ENCODE measurements at places on chromosomes 5 and 9.

- DNase-seq = no peak
Measured at GRCh38 chr9:135536216-135536615, 9.7 kb upstream of the OBP2A start.

DNA sequence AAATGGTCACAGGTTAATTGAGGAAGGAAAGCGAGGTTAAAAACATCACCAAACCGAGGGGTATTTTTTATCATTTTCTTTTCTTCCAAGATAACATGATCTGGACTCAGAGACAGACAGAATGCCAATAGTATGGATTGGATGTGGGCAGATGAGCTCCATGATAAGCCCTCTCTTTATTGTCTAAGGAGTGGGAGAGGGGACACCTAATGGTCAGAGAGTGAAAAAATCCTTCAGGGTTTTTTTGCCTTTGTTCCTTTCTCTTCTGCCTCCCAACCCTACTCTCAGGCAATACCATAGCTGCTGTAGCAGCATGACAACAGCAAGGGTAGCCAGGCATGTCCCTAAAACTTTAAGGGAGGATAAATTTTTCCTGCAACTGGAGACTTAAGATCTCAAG is 94.7 kb downstream of the DIRAS2 start:
- DNase-seq = no peak

DNA sequence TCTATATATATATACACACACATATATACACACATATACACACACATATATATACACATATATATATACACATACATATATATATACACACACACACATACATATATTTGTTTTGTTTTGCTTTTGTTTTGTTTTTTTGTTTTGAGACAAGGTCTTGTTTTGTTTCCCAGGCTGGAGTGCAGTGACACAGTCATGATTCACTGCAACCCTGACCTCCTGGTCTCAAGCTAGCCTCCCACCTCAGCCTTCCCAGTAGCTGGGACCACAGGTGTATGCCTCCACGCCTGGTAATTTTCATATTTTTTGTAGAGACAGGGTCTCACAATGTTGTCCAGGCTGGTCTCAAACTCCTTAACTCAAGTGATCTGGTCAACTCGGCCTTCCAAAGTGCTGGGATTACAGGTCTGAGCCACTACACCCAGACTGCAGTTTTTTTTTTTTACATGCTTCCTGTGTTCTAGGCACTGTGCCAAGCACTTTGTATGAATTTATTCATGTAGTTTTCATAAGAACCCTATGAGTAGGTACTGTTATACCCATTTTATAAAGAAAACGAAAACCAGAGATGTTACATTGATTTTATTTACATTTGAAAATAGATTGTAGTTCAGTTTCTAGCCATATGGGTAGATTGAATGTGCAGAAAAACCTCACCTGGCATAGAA is 120.7 kb downstream of the PBX3 start:
- DNase-seq = no peak

GRCh38 chr5:107873877-107874276 is 203.1 kb upstream of the EFNA5 start:
- DNase-seq = no peak

DNA sequence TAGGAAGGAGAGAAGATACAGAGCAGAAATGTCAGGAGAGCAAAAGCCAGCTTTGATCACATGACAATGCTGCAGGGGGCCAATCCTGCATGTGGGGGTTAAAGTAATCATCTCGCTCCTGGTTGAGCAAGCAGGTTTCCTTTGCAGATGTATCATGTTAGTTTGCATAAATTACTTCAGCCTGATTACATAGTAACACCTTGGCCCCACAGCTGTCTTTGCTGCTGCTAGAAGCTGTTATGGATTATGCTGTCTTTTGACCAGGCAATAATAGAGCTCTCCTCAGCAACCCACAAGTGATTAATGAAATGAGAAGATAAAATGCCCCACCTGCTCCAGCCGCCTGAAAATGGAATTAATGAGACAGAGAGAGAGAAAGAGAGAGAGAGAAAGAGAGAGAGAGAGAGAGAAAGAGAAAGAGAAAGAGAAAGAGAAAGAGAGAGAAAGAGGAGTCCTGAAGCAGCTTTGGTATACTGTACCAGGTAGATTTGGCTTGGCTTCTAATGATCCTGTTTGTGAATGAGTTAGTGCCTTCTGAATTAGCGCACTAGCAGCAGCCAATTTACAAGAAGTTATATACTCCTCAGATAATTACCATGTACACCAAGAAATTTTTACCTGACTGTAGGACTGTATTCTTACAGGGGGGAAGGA is 174.3 kb upstream of the RORB start:
- no peak for DNase-seq

- no peak for DNase-seq
Measured at GRCh38 chr9:91760906-91761305, 189.1 kb downstream of the ROR2 start.

GRCh38 chr5:18534119-18534518 is 899.9 kb downstream of the TAF11L14 start:
- no peak for DNase-seq

DNA sequence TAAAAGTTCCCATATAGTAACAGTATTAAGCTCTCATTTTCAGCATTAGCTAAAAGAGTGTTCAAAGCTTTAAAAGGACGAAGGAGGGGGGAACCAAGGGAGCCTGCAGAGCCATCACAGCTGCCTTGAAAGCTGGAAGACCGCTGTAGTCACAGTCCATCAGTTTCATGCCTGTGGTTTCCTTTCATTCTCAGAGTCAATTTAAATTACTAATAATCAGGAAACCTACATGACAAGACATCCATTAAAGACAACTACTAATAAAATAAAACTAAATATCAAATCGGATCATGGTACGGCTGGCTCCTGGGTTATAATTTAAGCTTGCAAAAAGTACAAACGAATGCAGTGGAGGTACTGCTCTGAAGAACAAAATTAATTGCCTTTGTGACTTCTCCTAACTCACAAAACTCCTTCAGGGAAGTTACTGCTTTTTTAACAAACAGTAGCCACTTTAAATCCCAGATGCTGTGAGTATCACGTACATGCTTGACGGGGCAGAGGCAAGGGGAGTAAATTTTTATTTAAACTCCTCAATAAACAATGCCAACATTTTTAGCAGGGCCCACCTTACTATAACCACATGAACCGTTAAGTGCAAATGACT is 213.5 kb downstream of the DENND1A start:
- no peak for DNase-seq

GRCh38 chr9:130199605-130200004 is 27.4 kb downstream of the NCS1 start:
- DNase-seq = no peak

DNA sequence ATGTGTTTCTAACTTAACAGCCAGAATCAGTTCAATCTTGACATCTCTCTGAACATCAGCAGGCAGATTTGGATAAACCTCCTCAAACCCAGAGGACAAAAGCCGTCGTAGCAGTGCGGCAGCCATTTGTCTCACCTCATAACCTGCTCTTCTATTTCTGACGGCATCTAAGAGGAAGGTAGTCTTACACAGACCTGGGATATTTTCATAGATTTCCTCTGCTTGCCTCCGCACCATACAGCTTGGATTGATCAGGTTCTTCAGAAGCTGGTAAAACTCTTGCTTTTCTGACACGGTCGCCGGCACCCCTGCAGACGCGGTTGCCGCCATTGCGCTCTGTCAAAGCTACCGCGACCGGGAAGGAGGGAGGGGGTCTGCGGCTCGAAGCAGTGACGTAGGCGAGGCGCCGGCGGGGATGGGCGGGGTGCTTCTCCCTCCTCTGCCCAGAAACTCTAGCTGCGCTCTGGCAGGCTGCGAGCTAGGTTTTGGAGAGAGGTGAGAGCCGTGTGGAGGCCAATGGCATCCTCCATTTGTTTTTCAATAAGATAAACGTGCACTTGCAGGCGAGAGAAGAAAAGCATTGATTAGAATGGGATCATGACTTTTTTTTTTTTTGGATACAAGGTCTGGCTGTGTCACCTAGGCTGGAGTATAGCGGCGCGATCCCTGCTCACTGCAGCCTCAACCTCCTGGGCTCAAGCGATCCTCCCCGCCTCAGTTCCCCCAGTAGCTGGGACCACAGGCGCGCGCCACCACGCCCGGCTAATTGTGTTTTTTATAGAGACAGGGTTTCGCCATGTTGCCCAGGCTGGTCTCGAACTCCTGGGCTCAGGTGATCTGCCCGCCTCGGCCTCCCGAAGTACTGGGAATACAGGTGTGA is at the start of gene RANBP6:
Gene RANBP6, minus strand, starts transcription at position 347 of the 880 bp plus-strand sequence. Its CDS starts 17 bp downstream, at position 330.
- peak; percentile 86 for DNase-seq

DNA sequence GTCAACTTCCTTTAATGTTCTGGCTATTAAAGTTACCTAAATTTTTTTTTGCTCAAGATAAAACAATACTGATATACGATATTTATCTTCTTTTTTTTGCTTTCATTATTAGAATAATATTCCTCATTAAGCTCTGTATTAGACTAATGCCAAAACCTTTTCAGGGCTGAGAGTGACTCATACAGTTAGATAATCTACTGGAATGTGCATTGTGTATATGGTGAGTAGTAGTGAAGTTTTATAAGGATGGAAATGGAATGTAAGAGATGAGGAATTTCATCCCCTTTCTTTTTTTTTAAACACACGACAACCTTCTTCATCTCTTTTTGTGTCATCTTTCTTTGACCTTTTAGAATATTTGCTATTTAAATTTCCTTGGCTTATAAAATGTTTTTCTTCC is 268.6 kb downstream of the ISL1 start:
- DNase-seq = no peak

DNA sequence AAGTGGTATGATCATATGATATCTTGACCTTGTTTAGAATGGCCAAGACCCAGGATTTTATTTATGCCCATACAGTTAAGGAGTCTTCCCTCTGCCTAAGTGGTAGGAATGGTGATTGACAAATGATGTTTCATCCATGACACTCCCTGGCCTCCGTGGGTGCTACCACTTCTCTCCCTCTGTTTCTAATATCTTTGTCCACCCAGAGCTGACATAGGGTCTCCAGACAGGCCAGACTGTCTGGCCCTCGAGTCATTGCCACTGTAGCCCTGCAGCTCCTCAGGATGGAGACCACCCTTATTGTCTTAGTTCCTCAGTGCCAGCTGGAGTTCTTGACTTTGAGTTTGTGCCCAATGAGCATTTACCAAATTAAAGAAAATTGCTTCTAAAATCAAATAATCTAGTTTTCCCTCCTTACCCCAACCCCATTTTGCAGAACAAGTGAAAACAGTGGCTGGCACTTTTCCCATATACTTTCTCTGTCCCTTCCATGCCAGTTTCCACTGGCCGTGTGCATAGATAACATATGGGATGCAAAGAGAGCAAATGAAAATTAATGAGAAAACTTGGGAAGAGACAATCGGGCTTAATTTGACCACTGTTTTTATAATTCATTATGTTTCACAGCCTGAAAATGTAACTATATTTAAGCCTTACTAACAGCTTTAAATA is 235.7 kb downstream of the NSG2 start:
- DNase-seq = no peak

DNA sequence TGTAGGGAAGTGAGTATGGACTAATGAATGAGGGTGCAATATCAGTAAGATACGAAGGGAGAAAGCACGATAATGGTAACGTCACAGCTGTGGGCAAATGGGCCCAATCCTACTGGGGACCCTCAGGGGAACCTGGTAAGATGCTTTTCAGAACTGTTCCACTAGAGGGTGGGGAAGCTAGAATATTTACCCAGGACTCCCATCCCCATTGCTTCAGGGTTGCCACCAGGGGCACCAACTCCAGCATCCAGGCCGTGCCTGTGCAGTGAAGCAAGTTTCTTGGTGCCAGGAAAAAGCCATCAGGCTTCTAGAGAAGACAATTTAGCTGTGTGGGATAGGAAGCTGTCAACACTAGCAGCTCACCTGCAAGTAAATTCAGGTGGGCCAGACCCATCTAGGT is 409.3 kb downstream of the AGTPBP1 start:
- no peak for DNase-seq

DNA sequence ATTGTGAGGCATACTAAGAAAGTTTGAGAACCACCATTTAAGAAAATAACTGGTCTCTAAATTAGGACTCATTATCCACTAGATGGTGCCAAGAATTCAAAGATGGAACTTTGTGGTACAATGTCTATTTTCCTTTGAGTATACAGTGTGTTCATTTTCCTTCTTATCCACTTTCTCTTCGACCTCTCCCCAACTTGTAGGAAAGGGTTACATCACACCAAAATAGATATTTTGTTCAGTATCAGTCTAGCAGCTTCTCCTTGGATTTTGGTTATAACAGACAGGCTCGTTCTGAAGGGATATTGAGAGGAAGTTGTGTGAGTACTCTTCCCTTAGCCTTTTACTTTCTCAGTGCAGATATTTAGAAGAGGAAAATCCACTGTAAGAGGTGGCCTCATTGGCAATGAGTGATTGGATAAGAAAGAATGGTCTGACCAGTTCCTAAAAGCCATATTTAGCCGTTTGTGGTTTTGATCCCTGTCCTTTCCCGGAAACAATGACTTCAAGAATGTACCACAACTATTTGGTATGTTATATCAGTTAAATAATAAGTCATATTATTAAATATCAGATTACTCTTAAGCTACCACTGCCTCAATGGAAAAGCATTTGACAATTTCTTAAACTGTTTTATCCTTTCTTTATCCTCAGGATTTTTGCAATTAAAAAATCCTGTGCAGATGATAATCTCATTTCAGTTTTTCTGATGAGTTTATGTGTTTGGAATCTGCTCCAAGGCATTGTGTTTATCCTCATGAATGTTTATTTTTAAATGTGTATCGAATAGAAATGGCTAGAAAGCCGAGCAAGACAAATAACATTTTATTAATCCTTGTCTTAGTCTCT is 69.0 kb upstream of the GRAMD2B start:
- no peak for DNase-seq

- DNase-seq = no peak
Measured at GRCh38 chr9:92500725-92501124, 18.4 kb upstream of the ASPN start.

GRCh38 chr9:111108946-111109345 is 70.7 kb upstream of the LPAR1 start:
- DNase-seq = no peak

DNA sequence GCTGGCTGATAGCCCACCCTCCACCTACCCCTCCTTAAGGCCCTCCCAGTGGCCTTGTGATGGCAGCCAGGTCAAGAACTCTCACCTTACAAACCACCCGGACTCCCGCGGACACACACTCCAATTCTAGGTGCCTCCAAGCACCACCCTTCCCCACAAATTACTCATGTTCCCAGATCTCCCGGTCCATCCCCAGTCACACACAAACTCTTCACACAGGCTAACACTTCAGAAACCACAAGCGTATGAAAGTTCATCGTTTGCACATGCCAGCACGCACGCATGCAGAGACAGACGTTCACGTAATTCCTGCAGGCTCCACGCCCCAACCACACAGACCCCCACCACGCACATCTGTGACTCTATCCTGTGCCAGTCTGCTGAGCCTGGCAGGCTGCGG is 18.0 kb downstream of the NR5A1 start:
- DNase-seq = no peak
